ENCODE measurements at places on chromosomes 11 and 22. TPM values are rescaled to one million over a fixed set of nuclear protein-coding genes. Genes with fewer than 3 reads are reported as not detected.

- H3K4me3 ChIP-seq = no peak overlapping the region
- no peak overlapping the region for H3K27ac ChIP-seq
- H3K4me1 ChIP-seq = peaks cover 4% of the 10 kb centered on the region
- H3K36me3 ChIP-seq = no peaks in the 10 kb centered on the region
- DNase-seq = no peak
Observed at GRCh38 chr11:62105667-62106191, 18.1 kb upstream of the INCENP start.

The MPZL3 gene
- 1.3 TPM for polyA plus RNA-seq

The NRGN gene
- 0.61 TPM for polyA plus RNA-seq

The GSTT2B gene
- 17.2 TPM for polyA plus RNA-seq

DNA sequence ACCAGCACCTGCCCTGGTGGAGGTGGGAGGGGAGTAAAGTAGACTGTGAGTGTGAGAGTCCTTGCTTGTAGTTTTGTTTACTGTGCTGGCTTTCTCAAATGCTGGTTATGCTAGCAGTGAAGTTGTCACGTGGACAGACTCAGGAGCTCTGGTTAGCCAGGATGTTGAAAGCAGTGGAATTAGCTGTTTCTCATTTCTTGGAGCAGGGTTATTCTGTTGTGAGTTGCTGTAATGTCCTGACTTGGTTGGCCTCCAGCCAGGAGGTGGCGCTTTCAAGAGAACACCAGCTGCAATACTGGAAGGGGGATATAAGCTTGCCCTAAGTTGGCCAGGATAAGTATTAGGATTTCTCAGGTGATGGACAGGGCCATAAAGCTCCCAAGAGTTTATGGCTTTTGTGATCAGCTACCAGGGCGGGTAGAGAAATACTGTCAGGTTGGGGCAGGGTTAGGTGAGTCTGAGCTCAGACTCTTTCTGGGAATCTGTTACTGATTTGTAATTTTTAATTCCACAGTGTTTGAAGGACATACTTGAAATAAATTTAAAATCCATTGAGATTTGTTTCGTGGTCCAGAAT is 13.7 kb downstream of the CYP2D6 start:
- no peak overlapping the region for H3K4me3 ChIP-seq
- H3K27ac ChIP-seq = no peak overlapping the region
- H3K4me1 ChIP-seq = no peaks in the 10 kb centered on the region
- peak; percentile 64 for DNase-seq
- H3K27me3 ChIP-seq = no peaks in the 10 kb centered on the region

DNA sequence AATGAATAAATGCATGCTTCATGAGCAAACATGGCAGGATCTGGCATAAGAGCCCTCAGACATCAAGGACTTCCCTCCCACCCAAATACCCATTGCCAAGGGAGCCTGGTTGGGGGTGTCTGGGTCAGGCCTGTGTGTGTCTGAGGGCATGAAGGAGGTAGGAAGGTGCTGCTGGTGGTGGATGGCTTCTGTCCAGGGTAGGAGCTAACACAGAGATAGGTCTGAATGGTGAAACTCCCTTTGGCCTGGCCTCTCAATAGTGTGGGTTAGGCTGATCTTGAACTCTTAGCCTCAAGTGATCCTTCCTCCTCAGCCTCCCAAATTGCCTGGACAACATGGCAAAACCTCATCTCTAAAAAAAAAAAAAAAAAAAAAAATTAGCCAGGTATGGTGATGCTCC is 2.8 kb downstream of the AMPD3 start:
- no peaks in the 10 kb centered on the region for H3K36me3 ChIP-seq
- H3K27ac ChIP-seq = no peak overlapping the region
- H3K27me3 ChIP-seq = no peaks in the 10 kb centered on the region
- DNase-seq = no peak

The C22orf15 gene
- 10.1 TPM for polyA plus RNA-seq

- H3K27ac ChIP-seq = no peak overlapping the region
- DNase-seq = no peak
- H3K27me3 ChIP-seq = no peaks in the 10 kb centered on the region
- no peaks in the 10 kb centered on the region for H3K36me3 ChIP-seq
- H3K4me1 ChIP-seq = peaks cover 19% of the 10 kb centered on the region
- H3K4me3 ChIP-seq = no peak overlapping the region
Observed at GRCh38 chr22:25626624-25626990, 62.1 kb downstream of the GRK3 start.

DNA sequence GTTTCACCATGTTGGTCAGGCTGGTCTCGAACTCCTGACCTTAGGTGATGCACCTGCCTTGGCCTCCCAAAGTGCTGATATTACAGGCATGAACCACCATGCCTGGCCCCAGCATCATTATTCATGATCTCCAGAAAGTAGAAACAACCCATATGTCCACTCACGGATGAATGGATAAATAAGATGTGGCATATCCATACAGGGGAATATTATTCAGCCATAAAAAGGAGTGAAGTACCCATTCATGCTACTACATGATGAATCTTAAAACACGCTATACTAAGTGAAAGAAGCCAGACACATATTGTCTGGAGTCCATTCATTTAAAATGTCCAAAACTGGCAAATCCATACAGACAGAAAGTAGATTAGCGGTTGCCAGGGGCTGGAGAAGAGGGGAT is 79.9 kb upstream of the TCF20 start:
- H3K27me3 ChIP-seq = 0 out of 2 replicates have a peak, but pooled peaks cover under 1% of the 10 kb centered on the region
- H3K4me3 ChIP-seq = no peak overlapping the region
- no peak overlapping the region for H3K27ac ChIP-seq
- no peaks in the 10 kb centered on the region for H3K36me3 ChIP-seq

DNA sequence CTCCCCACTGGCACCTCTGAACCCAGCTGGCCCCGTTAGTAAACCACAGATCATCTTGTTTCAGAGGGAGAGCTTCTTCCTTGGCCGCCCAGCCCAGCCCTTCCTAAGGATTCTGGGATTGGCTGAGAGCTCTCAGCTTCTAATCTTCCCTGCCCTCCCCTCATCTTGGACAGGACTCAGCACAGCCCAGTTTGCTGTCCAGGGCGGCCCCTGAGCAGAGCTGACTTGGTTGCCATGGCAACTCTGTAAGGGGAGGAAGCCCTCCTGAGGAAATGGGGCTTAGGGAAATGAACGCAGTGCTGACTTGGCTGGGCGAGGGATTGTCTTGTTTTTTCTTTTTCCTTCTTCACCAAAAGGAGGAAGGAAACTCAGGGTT is 4.6 kb downstream of the APOL4 start:
- no peaks in the 10 kb centered on the region for H3K27me3 ChIP-seq
- no peaks in the 10 kb centered on the region for H3K36me3 ChIP-seq

The DDX10 gene
- polyA plus RNA-seq = 33.5 TPM

GRCh38 chr11:74989260-74989638 is 516 bp downstream of the NEU3 start:
- H3K27me3 ChIP-seq = no peaks in the 10 kb centered on the region
- peak overlapping the region; percentile 98 for H3K4me3 ChIP-seq
- DNase-seq = peak; percentile 4
- no peaks in the 10 kb centered on the region for H3K36me3 ChIP-seq
- H3K27ac ChIP-seq = peak overlapping the region; percentile 88
- peaks cover 9% of the 10 kb centered on the region for H3K4me1 ChIP-seq

The RNH1 gene
- 33.3 TPM for polyA plus RNA-seq

DNA sequence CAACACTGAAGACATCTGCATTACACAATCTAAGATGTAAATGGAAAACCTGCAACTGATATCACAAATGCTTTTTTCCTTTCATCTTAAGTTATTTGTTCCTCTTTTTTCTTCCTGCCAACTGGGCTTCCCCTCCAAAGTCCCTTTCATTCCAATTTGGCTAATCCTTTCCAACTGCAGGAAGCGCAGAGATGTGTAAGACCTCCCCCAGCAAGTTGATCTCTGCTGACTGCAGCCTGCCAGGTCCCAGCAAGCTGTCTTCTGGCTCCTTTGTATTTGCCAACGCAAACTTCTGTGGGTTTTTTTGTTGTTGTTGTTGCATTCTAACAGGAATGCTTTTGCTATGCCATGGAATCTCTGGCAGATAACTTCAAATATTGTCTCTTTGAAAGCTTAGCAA is 38.5 kb upstream of the LRRC4C start:
- DNase-seq = peak; percentile 79
- H3K4me1 ChIP-seq = peaks cover 33% of the 10 kb centered on the region
- H3K4me3 ChIP-seq = peak overlapping the region; percentile 2
- H3K36me3 ChIP-seq = no peaks in the 10 kb centered on the region
- peak overlapping the region; percentile 30 for H3K27ac ChIP-seq

GRCh38 chr11:93188726-93189125 is 9.1 kb downstream of the SLC36A4 start:
- no peak for DNase-seq
- no peak overlapping the region for H3K4me3 ChIP-seq
- peaks cover 9% of the 10 kb centered on the region for H3K36me3 ChIP-seq
- H3K27ac ChIP-seq = no peak overlapping the region
- no peaks in the 10 kb centered on the region for H3K27me3 ChIP-seq

DNA sequence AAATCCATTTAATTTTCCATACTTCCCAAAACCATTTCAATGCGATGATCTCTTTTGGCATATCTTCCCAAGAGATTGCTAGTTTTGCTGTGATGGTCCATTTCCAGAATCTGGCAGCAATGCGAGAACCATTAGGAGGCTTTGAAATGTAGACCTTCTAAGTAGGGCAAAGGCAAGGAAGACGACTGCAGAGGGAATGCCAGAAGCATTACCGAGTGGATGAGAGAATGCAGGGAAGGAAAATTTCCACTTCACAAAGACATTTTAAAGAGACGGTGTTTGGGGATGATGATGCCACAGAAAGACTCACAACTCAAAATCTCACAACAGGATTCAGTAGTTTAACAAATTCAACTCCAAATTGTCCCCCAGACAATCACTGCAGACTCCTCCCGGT is 471 bp upstream of the CEP126 start:
- H3K36me3 ChIP-seq = no peaks in the 10 kb centered on the region
- no peaks in the 10 kb centered on the region for H3K27me3 ChIP-seq
- peaks cover 29% of the 10 kb centered on the region for H3K4me1 ChIP-seq

- H3K27ac ChIP-seq = no peak overlapping the region
- H3K36me3 ChIP-seq = no peaks in the 10 kb centered on the region
- no peaks in the 10 kb centered on the region for H3K27me3 ChIP-seq
- peaks cover 4% of the 10 kb centered on the region for H3K4me1 ChIP-seq
- no peak overlapping the region for H3K4me3 ChIP-seq
Observed at GRCh38 chr11:118845369-118845768, 38.3 kb upstream of the CXCR5 start.

DNA sequence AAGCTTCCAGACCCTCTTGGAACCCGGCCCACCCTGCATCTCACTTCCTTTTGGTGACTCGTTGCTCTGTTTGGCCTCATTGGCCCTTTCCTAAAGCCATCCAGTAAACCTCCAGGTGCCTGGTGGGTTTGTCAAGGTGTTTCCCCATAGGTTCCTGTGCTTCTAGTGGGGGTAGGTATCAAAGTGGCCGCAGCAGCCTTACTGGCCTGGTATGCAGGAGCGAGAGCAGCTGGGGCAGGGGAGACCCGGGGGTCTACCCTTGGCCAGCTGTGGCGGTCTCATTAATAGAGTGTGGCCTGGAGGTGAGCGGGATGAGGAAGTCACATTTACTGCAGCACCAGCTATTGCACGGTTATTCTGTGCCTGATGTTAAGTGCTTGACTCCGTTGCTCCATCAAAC is 4.1 kb downstream of the APOA4 start:
- H3K27me3 ChIP-seq = no peaks in the 10 kb centered on the region
- DNase-seq = no peak
- no peaks in the 10 kb centered on the region for H3K36me3 ChIP-seq
- H3K27ac ChIP-seq = no peak overlapping the region
- no peak overlapping the region for H3K4me3 ChIP-seq

The EHBP1L1 gene
- 1.4 TPM for polyA plus RNA-seq

DNA sequence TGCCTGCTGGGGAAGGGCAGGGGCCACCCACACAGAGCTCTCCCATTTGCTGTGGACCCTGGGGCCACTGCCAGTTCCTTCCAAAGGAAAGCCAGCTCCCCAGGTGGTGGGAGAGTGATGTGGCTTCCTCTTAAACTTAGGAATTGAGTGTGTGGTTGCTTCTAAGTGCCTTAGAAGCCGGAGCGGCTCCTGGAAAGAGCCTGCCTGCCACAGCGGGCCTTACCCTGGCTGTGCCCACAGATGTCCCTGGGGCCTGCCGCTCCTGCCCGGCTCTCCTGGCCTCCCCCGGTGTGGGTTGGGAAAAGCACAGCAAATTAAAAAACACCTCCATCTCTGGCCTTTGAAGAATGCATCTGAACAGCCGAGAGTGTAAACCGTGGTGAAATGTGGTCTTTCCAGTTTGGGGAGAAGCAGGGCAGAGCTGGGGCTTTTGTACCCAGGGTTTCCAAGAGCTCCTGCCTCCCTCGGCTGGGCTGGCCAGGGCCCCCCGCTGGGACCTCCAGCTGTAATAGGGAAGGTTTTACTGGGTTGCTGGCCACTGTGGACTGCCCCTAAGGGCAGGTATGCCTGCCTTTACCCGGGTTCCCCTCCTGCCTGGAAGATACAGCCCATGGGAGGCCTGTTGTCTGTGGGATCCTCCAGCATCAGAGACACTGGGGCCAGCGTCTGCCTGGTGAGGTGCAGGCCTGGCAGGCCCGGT is 30.2 kb downstream of the LRP5 start:
- H3K27me3 ChIP-seq = no peaks in the 10 kb centered on the region
- peaks cover 23% of the 10 kb centered on the region for H3K4me1 ChIP-seq
- peak overlapping the region; percentile 88 for H3K27ac ChIP-seq
- DNase-seq = peak; percentile 83

Measured in GM23338 (cell line).